ENCODE measurements at places on chromosomes 5 and 9. TPM values are rescaled to one million over a fixed set of nuclear protein-coding genes. Genes with fewer than 3 reads are reported as not detected.

RIGI gene
- 5.6 TPM for total RNA-seq

PGM5 gene
- not detected for total RNA-seq

SPINK13 gene
- total RNA-seq = not detected

SHC3 gene
- total RNA-seq = not detected

RUFY1 gene
- 22.5 TPM for total RNA-seq

TAF11L10 gene
- not detected for total RNA-seq

SEC61B gene
- 140 TPM for total RNA-seq

CATSPER3 gene
- 0.32 TPM for total RNA-seq

GRCh38 chr5:116229131-116229689, 144.4 kb downstream of the COMMD10 start:
- DNase-seq = no peak

GRCh38 chr5:93192087-93192486, 388.9 kb downstream of the NR2F1-AS1 start:
- DNase-seq = no peak

- no peak for DNase-seq
Measured at GRCh38 chr9:113566712-113567071, 103.2 kb downstream of the RGS3 start.

DNA sequence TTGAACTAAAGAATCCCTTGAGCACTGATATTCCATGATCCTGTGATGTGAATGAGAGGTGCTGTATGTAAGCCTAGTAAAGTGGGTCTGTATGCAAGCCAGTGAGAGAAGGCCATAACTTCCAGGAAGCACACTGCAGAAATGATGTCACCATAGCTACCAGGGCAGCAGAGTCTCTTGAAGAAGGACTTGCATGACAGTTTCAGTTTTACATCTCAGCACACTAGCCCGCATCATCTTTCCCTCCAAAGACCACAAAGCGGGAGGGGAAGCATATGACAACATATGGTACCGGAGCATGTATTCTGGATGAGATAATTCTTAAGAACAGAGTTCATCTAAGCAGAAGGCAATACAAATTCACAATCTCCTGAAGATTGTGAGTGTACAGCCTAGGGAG, 37.6 kb upstream of the MAST4 start:
- DNase-seq = peak; percentile 15

- DNase-seq = no peak
Measured at GRCh38 chr5:170150713-170151096, 45.0 kb downstream of the FOXI1 start.

DNA sequence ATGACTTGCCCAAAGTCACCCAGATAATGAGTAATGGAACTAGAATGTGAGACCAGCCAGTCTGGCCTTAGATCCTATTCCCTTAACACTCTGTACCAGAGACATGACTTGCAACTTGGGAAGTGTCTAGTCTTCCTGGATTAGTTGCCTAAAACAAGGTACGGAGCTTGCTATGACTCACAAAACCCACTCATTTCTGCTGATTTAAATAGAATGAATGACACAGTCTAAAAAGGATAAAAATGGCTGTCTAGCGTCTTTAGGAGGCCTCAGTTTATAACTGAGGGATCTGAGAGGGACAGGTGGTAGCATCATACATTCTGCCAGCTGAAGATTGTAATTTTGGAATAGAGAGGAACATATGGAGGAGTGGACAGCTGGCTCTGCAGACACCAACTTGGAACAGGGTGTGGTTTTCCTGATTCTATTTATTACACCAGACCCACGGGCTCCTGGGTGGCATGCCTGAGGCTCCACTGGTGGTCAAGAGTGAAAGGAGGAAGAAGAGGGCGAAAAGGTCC, 62.7 kb downstream of the ABLIM3 start:
- DNase-seq = no peak

- no peak for DNase-seq
Measured at GRCh38 chr9:79574781-79575180, 3.0 kb downstream of the TLE4 start.

- DNase-seq = no peak
Measured at GRCh38 chr9:27626244-27627187, 53.2 kb upstream of the C9orf72 start.

DNA sequence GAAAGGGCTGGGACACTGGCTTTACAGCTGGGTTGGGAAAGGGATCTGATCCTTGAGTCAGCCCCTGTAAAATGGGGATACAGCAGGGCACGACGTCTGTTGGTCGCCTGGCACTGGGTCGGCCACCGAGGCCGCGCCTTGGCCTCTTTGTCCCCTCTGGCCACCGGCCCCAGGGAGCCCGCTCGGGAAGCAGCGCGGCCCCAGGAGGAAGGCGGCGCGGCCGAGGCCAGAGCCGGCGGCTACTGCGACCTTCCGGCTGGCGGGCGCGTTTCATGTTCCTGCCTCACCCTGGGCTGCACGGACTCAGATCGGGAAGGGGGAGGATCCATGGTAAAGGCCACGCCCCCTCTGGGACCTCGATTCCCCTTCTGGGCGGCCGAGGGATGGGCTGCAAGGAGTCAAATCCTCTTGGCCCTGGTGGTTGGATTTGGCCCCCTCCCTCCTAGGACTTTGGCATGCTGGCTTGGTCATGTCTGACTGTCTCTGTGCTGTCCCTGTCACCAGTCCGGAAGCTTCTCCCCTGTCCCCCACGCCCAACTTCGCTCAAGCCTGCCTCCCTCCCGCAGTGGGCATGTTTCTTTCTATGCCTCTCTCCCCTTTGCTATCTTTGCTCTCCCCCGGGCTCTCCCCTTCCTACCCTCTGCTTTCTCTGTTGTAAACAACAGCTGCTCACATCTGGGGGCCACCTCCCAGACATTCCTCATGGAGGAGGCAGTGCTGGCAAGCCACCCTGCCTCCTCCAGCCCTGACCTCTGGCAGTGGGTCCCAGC, 25.8 kb downstream of the FPGS start:
- no peak for DNase-seq

DNA sequence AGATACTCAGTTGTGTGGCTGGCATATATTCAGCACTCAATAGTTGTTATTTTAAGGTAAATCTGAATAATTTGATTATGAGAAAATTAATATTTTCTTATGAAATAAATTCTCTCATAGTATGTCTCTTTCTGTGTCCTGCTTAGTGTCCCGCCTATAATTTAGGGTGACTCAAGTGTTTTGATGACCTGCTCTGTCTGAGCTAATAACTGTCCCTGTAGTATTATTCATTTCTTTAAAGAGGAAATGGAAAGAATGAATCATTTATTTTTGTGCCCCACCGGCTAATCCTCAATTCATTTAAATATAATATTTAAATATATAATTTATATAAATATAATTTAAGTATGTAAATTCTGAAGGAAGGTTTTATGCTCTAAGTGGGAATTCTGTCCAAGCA, 4.1 kb downstream of the SLC1A1 start:
- DNase-seq = no peak

DNA sequence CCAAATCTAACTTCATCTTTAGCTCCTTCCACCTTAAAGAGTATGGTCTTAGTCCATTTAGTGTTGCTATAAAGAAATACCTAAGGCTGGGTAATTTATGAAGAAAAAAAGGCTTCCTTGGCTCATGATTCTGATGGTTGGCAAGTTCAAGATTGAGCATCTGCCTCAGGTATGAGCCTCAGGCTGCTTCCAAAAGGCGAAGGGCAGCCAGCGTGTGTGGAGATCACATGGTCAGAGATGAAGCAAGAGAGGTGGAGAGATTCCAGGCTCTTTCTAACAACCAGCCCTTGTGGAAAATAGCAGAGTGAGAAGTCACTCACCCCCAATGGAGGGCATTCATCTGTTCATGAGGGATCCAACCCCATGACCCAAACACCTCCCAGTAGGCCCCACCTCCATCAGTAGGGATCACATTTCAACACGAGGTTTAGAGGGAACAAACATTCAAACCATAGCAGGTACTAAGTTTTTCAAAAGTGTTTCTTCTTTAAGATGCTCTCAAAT, 225.9 kb downstream of the SGCD start:
- no peak for DNase-seq

DNA sequence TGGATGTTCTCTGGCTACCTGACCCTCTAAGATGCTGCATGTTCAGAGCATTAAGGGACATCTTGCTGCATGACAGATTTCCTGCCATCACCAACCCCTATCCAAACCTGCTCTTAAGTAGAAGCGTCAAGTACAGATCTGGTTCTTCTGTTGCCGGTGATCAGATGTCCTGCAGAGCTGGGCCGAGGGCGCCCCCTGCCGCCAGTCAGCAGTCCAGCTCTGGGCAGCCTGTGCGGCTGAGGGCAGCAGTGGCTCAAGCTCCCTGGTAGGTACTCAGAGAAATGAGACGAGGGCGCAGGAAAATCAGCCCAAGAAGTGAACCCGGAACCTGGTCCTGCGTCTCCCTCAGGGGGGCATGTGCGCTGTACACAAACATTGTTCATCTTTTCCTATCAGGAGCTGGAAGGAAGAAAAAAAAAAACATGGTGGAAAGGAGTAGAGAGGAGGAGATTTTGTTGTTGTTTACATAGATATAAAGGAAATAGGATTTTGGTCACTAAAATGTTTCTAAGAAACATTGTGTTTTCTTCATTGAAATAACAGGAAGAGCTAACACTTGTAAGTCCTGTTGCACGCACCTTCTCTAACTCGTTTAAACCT, 95.8 kb downstream of the CFAP90 start:
- peak; percentile 58 for DNase-seq

GRCh38 chr5:105639068-105639467, 2031.7 kb downstream of the EFNA5 start:
- no peak for DNase-seq

DNA sequence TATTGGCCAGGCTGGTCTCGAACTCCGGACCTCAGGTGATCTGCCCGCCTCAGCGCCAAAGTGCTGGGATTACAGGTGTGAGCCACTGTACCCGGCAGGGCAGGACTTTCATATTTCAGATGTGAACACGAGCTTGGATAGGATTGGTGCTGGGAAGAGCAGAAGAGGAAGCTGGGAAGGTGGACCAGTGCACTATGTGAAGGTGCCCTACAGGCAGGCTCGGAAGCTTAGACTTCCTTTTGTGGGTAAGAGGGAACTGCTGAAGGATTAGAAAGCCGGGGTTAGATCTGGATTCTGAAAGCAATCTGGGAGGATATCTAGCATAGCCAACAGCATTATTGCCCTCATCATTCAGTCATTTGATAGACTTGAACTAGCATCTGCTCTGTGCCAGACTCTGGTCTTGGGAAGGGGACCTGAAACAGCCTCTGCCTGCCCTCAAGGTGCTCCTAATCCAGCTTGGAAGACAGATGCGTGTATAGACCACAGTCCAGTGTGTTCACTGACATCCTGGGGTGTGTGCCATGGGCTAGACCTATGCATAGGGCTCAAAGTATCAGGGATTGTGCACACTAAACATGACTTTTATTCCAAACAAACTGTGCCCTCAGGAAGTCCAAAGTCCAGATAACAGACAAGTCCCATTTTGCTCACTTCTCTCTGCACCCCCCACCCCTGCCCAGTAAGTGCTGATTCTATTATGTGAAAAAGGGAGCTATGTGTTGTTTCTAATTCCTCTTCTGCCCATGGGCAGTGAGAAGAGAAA, 637 bp downstream of the CBY3 start:
- DNase-seq = no peak

DNA sequence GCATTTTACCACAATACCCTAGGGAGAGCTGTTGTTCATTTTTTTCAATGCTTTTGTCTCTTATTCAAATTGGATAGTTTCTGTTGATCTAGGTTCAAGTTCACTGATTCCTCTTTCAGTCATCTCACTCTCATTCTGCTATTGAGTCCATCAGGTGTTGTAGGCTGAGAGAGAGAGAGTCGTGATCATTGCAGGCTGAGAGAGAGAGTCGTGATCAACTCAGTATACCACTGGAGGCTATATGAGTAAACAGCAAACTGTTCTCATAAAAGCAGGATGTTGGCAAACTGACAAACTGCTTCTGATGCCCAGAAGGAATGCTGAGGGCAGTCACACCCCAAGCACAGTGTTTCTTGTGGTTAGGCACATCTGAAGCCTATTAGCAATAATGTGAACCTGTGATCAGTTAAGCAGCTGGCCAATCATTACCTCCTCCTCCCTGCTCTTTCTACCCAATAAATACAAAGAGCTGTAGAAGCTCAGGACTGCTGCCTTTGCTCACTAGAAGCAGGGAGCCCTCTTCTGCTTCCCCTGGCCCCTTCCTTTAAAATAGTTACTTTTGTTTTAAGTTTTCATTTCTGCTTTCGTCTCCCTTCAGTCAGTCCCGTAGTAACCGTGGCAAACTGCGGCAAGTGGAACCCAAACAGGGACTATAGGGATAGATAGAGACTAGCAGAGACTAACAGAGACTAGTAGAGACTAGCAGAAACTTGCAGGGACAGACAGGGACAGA, 476.1 kb upstream of the ACO1 start:
- DNase-seq = no peak

DNA sequence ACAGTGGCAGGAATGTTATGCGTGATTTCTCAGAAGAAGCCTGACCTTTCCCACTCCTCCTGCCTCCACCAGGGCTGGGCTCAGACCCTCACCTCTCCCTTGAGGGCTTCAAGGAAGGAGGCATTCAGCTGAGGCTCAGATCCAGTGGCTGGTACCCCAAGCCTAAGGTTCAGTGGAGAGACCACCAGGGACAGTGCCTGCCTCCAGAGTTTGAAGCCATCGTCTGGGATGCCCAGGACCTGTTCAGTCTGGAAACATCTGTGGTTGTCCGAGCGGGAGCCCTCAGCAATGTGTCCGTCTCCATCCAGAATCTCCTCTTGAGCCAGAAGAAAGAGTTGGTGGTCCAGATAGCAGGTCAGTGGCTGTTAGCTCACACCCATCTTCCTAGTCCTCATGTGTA, 9.9 kb downstream of the BTNL9 start:
- DNase-seq = no peak

DNA sequence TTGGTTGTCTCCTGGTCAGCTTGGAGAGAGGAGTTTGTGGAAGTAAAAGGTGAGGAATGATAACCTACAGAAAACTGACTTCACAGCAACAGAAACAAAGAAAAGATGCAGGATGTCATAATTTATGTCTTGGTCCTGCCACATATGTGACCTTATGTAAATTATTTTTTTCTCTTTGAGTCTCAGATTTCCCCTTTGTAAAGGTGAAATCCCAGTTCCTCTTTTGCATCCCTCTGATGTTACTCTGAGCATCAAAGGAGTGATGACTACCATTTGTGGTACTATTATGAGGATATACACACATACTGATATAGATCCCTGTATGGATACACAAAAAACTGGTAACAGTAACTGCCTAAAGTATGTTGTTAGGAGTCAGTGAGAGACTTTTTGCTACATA, 1.4 kb upstream of the THG1L start:
- no peak for DNase-seq

GRCh38 chr5:172910828-172911627, 48.2 kb upstream of the RPL26L1 start:
- peak; percentile 43 for DNase-seq

GRCh38 chr5:133830911-133831310, 137.5 kb downstream of the C5orf15 start:
- no peak for DNase-seq

GRCh38 chr5:24005384-24005783, 498.0 kb downstream of the PRDM9 start:
- DNase-seq = no peak

GRCh38 chr5:23977365-23977764, 470.0 kb downstream of the PRDM9 start:
- no peak for DNase-seq

DNA sequence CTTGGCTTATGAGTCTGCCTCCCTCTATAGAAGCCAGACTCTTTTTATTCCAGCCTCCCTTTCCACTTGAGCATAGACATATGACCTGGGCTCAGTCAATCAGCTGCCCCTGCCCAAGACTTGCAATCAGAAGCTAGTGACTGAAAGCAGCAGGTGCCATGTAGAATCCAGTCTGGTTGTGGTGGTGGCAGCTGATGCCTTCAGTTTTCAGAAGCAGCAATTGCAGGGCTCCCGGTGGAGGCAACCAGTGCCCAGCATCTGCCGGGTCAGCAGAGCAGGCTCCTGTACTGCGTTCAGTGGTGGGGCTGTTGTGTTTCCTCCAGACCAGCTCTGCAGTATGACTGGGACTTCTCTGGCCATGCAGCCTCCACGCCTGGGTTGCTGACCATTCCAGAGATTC, 53.9 kb upstream of the PALM2AKAP2 start:
- DNase-seq = no peak

Data from activated CD8-positive, alpha-beta T cell treated with anti-CD3 and anti-CD28 coated beads for 36 hours (primary cell).